Pancreas (tissue), 10 donors: ENCODE measurements at places on chromosomes 7 and 10. TPM values are rescaled to one million over a fixed set of nuclear protein-coding genes. Genes with fewer than 3 reads are reported as not detected.

EGR2 gene
- 2.7 TPM for total RNA-seq

TMEM176B gene
- 34.8 TPM for total RNA-seq

OIT3 gene
- total RNA-seq: not detected

FFAR4 gene
- 0.43 TPM for total RNA-seq

MYPN gene
- 0.34 TPM for total RNA-seq

CHPF2 gene
- 27.9 TPM for total RNA-seq

YAE1 gene
- 8.0 TPM for total RNA-seq

EBF3 gene
- total RNA-seq: 0.69 TPM

INA gene
- total RNA-seq: 2.9 TPM

TMEM273 gene
- total RNA-seq: 1.4 TPM

ACTR3C gene
- total RNA-seq: 18.1 TPM

GNAT3 gene
- not detected for total RNA-seq

CPEB3 gene
- 4.4 TPM for total RNA-seq

C10orf62 gene
- total RNA-seq: 0.63 TPM

ITGA8 gene
- total RNA-seq: 0.69 TPM

ZCWPW1 gene
- 1.6 TPM for total RNA-seq
